ENCODE measurements at places on chromosomes 1 and 21.
A peak's percentile ranks its signal among the peaks of the same experiment; 100 is the strongest.

DNA sequence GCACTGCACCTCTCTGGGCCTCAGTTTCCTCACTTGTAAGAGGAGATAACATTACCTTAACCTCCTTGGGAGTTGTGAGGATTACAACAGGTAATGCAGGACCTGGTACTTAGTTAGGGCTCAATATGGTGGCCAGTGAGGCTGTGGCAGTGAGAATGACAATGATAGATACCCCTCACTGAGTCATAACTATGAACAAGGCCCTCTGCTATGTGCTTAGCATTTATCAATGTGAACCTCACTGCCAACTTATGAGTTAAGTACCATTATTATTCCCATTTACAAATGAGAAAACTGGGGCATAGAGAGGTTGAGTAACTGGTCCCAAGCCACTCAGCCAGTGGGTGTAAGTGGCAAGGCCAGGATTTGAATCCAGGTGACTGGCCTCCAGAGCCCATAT is 64.4 kb downstream of the HMGB4 start:
- DNase-seq, result no peak

DNA sequence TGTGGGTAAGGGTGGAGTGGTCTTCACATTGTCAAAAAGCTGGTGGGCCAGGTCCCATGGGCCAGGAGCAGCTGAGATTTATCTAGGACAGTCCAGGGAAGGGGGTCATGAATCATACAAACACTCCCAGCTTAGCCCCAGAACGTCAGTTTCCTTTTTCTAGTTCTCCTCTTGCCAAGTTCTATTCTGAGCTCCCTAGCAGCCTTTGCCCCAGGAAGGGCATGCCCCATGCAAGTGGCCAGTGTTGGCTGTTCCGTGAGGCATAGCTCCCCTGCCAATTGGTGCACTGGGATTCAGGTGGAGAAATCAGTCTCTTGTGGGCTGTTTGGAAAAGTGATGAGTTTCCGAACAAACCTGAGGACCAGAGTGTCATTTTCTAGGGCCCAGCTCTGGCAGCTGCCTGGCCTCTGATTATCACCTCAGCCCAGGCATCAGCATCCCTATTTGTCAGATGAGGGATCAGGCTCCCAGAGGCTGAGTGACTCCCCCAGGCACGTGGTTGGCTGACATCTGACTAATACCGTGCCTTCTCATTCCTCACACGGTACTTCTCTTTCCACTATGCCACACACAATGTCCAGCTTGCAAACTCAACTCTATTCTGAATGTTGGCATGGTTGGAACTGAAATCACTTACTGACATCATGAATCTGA is 14.2 kb upstream of the MYOM3 start:
- DNase-seq, result no peak

DNA sequence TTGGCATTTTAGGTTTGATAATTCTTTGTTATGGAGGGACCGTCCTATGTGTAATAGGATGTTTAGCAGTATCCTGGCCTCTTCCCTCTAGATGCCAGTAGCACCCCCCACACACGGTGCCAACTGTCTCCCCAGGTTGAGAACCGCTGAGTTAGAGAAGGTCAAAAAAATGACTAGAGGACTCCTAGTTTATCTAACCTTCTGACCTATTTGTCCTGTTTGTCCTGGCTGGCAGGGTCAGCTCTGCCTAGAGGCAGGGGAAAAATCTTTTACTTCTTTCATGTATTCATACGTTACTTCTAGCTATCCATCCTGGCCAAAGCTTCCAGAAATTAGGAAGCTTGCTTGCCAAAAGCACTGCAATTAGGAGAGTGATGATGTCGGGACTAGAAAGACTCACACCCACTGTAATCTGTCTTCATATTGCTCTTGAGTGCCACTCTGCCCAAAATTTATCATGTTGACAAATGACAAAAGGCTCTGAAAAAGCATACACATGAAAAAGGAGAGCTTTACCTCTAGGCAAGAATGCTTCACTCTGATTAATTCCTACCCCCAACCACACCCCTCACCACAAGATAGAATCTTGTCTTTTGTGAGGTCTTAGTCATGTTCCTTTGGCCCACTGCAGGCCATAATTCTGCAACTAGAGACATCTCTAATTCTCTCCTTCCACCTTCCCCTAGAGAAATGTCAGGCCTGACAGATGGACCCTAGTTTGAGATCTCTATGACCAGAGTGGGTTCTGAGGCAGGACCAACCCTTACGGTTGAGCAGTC is 14.4 kb upstream of the AKR1A1 start:
- DNase-seq, result no peak

DNA sequence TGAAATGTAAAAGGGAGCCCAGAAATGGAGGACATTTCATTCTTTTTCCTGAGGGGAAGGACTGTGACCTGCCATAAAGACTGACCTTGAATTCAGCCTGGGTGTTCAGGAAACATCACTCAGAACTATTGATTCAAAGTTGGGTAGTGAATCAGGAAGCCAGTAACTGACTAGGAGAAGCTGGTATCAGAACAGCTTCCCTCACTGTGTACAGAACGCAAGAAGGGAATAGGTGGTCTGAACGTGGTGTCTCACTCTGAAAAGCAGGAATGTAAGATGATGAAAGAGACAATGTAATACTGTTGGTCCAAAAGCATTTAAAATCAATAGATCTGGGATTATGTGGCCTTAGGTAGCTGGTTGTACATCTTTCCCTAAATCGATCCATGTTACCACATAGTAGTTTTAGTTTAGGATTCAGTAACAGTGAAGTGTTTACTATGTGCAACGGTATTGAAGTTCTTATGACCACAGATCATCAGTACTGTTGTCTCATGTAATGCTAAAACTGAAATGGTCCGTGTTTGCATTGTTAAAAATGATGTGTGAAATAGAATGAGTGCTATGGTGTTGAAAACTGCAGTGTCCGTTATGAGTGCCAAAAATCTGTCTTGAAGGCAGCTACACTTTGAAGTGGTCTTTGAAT is 2.9 kb downstream of the RGS2 start:
- DNase-seq, result no peak

DNA sequence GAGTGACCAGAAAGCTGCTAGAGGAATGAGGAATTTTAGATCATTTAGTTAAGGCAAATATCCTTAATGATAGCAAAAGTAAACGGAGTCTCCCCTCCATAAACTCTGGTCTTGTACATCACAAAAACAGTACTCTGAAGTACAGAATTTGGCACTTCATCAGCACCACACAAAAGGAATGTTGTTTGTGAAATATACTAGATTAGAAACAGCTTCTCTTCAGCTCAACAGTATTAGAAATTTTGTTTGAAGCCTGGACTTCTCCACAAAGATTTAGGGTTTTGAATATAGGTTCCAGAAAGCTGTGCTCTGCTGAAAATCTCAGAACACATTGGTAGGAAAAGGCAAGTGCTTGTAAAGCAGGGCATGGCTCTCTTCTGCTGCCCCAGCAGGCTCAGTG is 135.1 kb upstream of the PTGFR start:
- no peak for DNase-seq

- peak; percentile 53 for DNase-seq
Observed at GRCh38 chr1:179809506-179810366, 66.6 kb downstream of the FAM163A start.

DNA sequence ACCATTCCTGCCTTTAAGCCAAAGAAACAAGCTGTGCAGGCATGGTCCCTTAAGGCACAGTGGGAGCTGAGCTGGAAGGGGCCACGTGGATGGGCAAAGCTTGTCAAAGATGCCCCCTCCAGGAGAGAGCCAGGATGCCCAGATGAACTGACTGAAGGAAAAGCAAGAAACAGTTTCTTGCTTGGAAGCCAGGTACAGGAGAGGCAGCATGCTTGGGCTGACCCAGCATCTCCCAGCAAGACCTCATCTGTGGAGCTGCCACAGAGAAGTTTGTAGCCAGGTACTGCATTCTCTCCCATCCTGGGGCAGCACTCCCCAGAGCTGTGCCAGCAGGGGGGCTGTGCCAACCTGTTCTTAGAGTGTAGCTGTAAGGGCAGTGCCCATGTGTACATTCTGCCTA is 1.3 kb upstream of the SLC50A1 start:
- no peak for DNase-seq

DNA sequence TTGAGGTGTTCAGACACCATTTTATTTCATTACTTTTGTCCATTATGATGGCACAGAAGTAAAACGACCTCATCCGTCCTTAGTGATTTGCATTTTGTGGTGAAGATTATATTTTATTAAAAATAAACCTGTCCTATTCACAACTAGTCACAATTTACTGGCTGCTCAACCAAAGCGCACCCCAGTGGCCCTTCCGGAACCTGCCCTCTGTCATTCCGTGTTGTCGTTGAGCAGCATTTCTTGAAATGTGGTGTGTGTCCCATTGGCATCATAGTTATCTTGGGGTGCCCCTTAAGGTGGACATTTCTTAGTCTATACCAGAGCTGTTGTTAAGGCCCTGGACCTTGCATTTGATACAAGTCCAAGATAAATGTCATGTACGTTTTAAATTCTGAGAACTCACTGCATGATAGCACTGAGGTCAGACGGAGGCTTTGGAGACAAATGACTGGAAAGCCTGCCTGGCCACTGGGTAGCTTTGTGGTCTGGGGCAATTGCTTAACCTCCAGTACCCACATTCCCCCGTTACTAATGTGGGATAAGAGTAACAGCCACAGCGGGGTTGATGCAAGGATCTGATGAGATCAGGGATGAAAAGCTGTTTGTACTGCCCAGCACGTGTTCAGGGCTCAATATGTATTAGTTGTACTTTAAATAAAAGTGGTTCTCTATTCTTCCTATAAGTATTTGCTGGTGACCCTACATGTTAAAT is 36.2 kb downstream of the BACH1 start:
- no peak for DNase-seq

DNA sequence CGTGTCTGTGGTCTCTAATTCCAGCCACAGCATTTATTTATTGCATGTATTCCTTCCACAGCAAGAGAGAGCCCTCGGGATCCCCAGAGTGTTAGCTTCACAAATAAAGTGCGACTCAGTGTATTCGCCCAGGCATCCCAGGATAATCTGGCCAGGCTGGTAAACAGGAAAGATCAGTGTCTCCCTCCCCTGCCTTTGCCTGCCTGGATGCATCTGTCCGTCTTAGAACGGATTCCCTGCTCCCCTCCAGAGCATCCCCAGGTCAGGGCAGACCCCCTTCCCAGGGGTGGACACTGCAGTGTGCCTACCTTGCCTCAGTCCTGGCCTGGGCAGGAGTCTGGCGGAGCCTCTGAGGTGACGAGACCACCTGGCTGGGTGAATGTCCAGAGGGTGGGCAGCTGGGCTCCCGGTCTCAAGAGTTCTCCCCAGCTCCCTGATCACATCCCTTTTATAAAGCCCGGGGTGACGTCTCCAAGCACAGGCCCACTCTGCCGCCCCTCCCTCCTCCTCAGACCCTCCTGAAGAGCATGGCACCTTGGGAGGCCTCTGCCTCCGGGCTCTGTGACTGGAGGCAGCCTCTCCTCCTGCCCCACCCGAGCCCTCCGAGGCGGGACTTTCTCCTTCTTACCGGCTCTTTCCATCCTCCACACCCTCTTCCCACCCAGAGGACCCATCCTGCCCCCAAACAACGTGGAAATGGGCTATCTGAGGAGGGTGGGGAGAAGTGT is at the start of gene KISS1:
TSS of gene KISS1 (minus strand) at position 424 of the 728 bp plus-strand sequence. CDS start 3,615 bp downstream, outside the sequence.
- DNase-seq, result no peak

DNA sequence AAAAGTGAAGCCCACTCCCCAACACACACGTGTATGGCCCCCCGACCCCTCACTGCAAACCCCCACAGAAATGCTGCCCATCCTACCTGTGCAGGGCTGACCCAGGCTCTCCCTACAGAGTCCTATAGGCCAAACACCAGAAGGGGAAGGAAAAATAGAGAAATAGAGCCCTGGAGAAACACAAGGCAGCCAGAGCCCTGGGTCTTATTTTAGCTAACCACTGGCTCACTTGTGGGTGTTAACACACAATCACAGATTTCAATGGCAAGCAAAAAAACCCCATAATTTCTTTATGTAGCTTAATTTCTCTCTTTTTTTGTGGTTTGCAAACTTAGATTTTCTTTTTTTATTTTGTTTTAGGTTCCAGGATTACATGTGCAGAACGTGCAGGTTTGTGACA is 989 bp upstream of the PIGR start:
- no peak for DNase-seq

DNA sequence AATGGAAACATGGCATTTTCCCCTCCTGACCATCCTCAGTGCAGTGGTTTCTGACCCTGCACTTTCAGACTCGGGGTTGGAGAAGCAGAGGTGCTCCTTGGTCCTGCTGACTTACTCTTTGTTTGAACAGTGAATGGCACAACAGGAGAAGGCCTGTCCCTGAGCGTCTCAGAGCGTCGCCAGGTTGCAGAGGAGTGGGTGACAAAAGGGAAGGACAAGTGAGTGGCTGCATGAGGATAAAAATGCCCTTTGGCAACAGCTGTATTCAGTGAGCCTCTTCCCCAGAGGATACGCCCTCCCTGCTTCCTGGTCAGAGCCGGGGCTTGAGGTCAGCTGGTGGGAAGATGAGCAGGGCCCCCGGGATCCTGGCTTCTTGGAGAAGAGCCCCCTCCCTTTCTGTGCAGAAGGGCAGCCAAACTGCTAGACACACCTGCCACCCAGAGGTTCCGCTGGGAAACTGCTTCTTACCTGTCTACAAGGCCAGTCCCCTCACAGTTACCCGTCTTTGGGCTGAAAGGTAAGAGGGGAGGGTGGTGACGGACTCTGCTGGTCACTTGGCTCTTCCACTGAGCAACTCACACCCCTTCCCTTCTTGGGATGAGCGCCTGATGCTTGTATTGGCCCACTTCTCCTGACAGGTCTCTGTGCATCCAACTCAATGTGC is 16.6 kb downstream of the NPL start:
- DNase-seq, result no peak

DNA sequence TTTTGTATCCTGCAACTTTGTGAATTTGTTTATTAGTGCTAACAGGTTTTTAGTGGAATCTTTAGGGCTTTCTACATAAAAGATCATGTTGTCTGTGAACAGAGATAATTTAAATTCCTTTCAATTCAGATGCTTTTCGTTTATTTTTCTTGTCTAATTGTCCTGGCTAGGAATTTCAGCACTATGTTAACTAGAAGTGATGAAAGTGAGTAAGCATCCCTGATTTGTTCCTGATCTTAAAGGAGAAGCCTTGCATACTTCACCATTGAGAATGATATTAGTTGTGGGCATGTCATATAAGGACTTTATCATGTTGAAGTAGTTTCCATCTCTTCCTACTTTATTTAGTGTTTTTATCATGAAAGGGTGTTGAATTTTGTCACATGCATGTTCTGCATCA is 23.6 kb upstream of the TRIM67 start:
- DNase-seq, result no peak

Data from hypothalamus (tissue), 51 donors.